Activated naive CD4-positive, alpha-beta T cell treated with Interleukin-2 at 50 U/mL for 16 hours (primary cell): ENCODE measurements at places on chromosomes 12 and 14.

DNA sequence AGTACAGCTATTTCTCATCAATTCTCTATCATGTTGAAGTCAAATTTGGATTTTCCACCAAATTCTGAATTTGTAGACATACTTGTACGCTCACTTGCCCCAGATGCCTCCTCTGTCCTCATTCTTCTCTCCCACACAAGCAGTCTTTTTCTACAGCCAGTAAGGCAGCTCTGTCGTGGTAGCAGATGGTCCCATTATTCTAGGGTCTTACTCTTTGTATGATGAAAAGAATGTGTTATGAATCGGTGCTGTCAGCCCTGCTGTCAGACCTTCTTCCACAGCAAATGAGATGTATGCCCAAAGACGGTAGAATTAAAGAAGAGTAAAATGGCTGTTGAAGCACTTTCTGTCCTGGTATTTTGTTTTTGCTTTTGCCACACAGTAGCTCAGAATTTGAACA is 17.2 kb upstream of the PAPLN start:
- no peak for DNase-seq

- DNase-seq, result no peak
These were observed 218.9 kb downstream of the ACSS3 start for GRCh38 chr12:81296556-81297305.

- DNase-seq, result no peak
These were observed 19.5 kb downstream of the PTGDR start for GRCh38 chr14:52286661-52287649.

- DNase-seq, result no peak
These were observed 573.0 kb upstream of the ATXN7L3B start for GRCh38 chr12:73964641-73965040.

GRCh38 chr14:68423686-68424085 is 369.2 kb downstream of the ZFP36L1 start:
- DNase-seq, result no peak

DNA sequence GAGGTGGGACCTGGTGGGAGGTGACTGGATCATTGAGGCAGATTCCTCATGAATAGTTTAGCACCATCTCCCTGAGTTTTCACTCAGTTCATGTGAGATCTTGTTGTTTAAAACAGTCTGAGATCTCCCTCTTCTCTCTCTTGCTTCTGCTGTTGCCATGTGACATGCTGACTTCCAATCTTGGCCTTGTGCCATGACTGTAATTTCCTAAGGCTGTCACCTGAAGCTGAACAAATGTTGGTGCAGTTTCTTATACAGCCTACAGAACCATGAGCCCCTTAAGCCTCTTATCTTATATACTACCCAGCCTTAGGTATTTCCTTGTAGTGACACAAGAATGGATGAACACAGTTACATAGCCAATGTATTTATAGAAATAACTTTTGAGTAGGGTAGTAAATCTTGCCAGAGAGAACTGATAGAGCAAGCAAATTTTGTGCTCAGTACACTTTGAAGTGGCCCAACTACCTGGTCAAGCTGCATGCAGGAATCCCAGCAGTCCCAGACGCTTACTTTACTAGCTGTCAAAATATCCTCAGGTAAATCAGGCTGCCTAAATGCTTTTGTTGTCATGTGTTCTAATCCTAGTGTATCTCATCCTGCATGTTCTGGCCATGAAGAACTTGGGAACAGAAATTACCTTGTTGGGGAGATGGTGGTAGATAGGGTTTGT is 445.6 kb upstream of the MIS18BP1 start:
- no peak for DNase-seq

DNA sequence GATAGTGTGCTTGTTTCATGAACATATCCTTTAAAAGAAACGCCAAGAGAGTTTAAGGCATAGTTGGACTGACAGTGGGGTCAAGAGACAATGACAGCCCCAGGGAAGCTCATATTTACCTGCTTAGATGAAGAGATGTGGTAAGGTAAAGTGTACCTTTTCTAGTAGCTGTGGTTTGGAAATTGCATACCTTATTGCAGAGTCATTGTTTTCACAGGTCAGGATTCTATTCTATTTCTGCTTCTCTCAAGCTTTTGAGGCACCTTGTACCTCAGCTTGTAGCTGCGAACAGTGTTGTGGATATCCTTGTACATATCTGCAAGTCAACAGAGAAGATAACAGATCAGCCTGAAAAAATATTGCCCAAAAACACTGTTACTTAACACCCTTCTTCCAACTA is 47.7 kb downstream of the ATP6V1D start:
- DNase-seq, result no peak

GRCh38 chr14:81485372-81485771 is 48.3 kb downstream of the SEL1L start:
- no peak for DNase-seq

- DNase-seq, result no peak
These were observed 76.9 kb upstream of the PSMA6 start for GRCh38 chr14:35215110-35215813.

DNA sequence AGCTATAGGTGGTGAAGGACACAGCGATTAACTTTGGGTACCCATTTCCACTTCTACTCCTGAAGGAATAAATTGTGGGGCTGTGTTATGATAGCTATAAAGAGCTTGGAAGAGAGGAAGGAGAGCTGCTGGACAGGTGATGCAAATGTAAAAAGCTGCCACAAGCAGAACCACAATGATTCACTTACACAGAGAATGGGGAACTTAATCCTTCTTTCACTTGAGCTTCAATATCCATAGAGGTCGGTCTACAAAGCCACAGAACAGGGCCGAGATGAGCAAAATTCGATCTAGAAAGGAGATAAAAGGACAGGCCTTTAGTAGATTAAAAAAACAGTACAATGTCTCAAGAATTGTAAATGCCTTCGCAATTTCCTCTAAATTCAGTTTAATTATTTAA is 831.1 kb downstream of the LRFN5 start:
- DNase-seq, result no peak

DNA sequence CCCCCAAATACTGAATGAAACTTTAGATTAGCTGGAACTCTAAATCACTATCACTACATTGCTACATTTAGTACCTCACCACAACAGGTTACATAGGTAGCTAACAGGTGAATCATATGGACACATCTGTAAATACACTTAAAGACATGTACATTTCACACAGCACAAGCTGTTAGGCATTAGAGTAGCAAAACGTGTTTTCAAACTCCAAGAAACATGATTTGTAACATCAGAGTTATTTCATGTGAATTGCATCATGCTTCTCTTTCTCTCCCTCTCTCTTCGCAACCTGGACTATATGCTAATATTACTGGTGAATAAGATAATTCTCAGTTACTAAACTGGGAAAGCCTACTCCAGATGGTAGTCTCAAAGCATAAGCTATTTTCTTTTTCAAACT is 4.3 kb downstream of the SEL1L start:
- no peak for DNase-seq
